ENCODE measurements at places on chromosomes 16 and 17. TPM values are rescaled to one million over a fixed set of nuclear protein-coding genes. Genes with fewer than 3 reads are reported as not detected.

DNA sequence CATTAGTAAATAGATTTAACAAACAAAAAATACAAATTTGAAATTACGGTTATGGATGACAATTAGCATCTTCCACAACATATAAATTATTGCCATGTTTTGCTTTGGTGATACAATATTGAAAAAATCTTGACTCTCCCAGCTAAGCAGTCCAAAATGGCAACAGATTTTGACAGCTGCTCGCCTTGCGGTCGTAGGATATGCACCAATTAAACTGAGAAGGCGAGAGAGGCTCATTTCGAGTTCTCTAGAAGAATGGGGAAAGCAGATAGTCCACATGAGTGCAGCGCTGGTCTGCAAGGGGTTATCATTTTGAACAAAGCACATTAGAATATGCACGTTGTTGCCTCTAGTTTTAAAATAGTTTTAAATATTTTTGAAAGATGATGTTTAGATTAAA lies 55.3 kb downstream of the AKAP1 start:
- DNase-seq, result no peak

The SAMD14 gene
- 0.63 TPM for total RNA-seq

DNA sequence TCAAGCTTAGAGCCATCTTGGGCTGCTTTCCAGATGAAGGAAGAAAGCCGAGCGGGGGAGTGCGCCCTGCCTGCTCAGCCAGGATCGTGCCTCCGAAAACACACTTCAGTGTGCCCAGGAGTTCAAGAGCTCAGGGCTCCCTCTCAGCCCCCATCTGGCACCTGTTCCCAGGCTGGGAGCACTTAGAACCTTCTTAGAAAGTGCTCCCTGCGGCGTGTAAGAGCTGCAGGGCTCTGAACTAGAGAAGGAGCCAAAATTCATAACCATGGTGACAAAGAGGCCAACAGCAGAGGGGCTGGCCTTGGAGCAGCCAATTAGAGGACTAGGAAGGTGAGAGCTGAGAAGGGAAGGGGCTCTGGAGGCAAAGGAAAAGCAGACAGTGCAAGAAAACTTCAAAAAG lies 59.0 kb upstream of the TNRC6C start:
- DNase-seq, result no peak

- DNase-seq, result no peak
Measured at GRCh38 chr17:57021226-57021940, 43.5 kb downstream of the SCPEP1 start.

- DNase-seq, result peak; percentile 12
Measured at GRCh38 chr17:55160501-55160900, 104.3 kb upstream of the HLF start.

DNA sequence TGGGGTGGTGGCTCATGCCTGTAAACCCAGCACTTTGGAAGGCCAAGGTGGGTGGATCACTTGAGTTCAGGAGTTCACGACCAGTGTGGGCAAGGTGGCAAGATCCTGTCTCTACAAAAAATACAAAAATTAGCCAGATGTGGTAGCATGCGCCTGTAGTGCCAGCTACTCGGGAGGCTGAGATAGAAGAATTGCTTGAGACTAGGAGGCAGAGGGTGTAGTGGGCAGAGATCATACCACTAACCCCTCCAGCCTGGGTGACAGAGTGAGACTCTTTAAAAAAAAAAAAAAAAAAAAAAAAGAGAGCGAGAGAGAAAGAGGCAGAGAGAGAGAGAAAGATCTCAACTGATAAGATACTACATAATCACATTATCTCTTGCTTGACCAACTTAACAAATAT lies 45.9 kb downstream of the KANSL1 start:
- no peak for DNase-seq

GRCh38 chr16:67892375-67892774 lies 679 bp upstream of the PSKH1 start:
- DNase-seq, result no peak

- no peak for DNase-seq
Measured at GRCh38 chr16:12535535-12536411, 267.9 kb downstream of the CPPED1 start.

DNA sequence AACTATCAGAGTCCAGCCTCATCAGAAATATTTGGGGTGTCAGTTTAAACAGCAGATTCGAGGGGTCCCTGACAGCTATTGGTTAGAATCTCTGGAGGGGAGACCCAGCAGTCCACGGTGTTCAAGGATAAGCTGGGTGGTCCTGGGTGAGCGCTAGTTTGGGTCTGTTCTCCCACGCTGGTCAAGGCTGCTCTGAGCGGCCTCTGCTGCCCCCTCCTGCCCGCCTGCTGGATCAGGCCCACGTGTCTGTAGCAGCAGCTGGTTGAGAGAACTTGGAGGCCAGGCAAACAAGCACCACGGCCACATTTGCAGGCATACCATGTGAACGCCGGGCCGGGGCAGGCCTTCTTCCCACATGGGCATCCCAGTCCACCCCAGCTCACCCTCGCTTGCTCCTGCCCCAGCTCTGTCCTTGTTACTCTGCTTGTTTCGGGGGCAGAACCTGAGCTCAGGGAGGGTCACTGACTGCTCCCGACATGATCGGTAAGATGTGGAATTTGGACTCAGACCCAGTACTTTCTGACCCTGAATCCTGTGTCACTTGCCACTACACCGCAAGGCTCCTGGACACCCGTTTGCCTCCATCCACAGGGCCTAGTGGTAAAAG lies 7.4 kb downstream of the FOXF1 start:
- peak; percentile 49 for DNase-seq

GRCh38 chr17:70905796-70906195 lies 736.5 kb downstream of the KCNJ2 start:
- peak; percentile 8 for DNase-seq

GRCh38 chr16:85970738-85971137 lies 71.8 kb downstream of the IRF8 start:
- DNase-seq, result no peak

Data from tibial nerve (tissue), 4 donors.